ENCODE measurements at places on chromosomes 12 and 14. TPM values are rescaled to one million over a fixed set of nuclear protein-coding genes. Genes with fewer than 3 reads are reported as not detected.

GRCh38 chr14:76115010-76115422 is 36.7 kb upstream of the GPATCH2L start:
- no peak for DNase-seq

The MYO1A gene
- 6.0 TPM for polyA plus RNA-seq

DNA sequence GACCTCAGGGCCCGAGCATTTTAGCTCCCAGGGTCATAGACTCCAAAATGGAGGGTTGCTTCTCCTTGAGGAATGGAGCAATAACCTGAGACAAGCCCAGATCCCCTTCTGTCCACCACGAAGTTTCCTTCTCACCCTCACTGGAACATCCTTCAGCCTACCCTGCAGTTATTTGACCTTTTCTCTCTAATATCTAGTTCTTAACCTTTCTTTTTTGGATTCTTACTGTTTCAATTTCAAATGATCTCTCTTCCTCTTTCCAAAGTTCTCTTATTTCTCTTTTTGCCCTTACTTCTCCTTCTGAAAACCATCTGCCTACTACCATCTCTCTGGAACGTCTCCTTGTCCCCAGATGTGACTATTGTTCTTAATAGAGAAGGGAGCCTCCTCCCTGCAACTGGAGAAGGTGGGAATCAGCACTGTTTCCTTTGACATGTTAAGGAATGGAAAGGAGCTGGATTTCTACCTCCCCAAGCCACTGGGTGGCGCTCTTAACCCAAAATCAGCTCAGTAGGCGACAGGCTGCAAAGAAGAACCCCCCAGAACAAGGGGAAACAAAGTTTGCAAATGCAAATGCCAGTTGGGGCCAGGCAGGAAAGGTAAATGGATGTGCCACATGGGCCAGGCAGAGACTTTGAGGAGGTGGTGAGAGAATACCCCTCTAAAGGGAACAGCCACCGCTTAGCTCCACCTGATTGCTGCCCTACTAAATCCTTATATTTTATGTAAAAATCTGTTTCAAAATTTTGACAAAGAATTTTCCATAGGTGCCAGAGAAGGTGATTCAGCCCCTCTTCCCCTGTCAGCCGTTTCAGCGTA is 22.4 kb upstream of the PDE1B start:
- peak; percentile 23 for DNase-seq

- no peak for DNase-seq
These were observed 2.3 kb downstream of the TBX5 start for GRCh38 chr12:114403690-114404066.

DNA sequence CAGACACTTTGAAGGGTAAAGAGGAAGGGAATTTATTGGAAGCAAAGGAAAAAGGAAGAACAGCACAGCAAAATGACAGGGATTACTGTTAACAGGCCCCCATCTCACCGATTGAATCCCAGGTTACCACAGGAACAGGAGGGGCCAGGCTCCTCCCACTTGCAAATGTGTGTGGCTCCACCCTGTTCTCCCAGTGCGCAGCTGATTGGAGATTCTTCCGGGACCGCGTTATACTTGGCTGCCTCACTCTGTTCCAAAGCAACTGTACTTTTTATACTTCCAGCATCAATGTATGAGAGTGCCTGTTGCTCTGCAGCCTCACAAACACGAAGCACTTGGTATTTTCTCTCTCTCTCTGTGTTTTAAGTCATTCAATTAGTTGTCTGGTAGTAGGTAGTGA is 273.6 kb upstream of the MDGA2 start:
- DNase-seq, result no peak

DNA sequence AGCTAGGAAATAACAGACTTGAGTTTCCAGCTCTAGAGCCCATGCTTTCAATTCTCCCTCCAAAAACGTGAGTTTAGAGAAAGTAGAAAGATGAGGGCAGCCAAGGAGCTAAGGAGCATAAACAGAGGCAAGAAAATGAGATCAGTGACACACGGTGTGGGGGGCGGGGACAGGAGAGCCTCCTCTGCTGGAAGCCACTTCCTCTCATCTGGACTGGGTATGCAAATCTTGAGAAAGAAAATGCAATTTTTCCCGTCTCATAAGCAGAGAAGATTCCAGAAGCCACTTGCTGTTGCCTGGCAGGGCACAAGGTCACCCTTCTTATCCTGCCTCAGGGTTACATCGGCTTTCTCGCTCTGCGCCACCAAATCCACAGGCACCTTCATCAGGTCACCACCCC is 6.0 kb downstream of the OR10P1 start:
- DNase-seq, result no peak

The DCAF4 gene
- 21.1 TPM for polyA plus RNA-seq

DNA sequence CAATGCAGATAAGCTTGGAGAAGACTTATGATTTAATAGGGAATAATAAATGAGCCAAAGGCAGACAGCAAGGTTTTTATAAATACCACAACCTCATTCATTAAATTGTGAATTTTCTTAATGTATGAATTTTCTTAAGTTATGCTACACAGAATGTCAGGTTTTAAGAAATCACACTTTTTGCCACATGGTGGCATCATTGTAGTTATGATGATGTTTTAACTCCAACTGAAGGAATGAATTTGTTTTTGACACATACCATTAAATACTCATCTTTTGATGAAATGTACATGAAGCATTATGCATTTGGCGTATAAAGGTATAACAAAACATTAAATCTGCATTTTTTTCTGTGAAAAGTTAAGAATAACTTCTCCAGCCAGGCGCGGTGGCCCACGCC is 524.1 kb upstream of the FBXO33 start:
- no peak for DNase-seq

DNA sequence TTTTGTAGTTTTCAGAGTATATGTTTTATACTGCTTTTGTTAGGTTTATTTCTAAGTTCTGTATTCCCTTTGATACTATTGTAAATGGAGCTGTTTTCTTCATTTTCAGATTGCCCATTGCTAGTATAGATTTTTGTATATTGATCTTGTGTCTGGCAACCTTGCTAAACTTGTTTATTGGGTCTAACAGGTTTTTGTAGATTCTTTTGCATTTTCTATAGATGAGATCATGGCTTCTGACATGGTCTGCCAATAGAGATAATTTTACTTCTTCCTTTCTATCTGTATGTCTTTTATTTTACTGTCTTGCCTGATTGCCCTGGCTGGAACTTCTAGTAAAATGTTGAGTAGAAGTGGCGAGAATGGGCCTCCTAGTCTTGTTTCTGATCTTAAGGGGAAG is 40.3 kb downstream of the ANKRD9 start:
- DNase-seq, result no peak

The CCDC177 gene
- not detected for polyA plus RNA-seq

- DNase-seq, result peak; percentile 62
These were observed 25.8 kb downstream of the KTN1 start for GRCh38 chr14:55605793-55606192.

The STAT6 gene
- polyA plus RNA-seq, result 68.7 TPM

The EML1 gene
- polyA plus RNA-seq, result 0.59 TPM

The MED13L gene
- 20.5 TPM for polyA plus RNA-seq

DNA sequence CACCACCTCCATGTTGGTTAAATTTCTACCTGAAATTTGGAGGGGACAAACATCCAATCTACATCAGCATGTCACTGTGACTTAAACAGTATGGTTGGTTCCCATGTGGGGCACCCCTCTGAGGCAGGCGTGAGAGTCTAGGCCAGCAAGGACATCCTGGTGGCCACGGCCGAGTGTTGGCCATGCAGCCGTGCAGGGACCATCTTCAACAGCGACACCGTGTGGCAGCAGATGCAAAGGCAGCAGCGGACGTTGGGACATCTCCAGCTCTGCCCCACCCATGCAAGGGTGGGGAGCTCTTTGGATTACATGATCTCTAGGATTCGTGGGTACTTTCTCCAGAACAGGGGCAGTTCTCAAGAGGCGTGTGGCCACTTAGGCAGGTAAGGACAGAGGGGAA is 49.8 kb downstream of the NOC4L start:
- no peak for DNase-seq

DNA sequence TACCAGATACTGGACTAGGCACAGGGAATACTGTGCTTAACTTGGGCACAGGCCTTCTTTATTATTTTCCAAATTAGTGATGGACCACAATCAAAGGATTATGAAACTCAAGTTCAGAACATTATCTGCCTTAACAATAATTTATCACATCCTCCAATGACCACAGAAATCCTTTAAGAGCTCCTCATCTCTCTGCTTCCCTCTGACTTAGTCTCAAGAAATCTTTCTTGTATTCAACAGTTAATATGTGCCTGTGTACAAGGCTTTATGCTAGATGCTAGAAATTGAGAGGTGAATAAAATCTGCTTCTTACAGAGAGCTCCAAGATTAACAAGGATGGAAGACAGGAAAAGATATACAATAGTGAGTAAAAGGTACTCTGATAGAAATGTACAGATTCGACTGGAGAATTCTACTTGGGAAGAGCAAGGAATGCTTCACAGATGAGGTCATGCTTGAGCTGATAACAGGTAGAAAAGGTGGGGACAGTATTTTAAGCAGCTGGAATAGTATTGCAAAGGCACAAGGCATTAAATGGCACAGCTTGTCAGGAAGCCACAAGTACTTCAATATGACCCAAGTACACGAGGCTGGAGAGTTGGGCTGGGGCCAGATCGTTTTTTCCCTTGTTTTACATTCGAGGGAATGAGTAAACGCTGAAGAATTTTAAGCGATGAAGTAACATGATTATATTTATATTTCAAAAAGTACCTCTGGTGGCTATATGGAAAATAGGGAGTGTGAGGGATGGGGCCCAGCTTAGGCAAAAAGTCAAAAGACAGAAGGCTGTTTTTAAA is 55.1 kb upstream of the ARID2 start:
- no peak for DNase-seq

DNA sequence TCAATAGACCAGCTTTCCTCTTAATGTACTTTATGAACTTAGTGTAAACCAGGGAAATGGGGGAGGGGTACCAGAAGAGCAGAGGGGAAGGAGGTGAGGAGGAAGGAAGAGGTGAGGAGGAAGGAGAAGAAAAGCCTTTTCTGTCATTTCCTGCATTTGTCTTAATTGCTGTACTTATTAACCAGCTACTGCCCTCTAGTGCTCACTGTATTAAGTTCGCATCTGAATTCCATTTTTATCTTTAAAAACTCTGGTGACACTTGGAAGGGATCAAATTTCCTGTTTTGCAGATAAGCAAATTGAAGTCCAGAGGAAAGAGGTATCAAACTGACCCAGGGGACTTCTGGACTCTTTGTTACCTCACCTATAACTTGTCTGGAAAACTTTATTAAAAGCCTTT is 22.2 kb downstream of the MANSC1 start:
- peak; percentile 65 for DNase-seq

DNA sequence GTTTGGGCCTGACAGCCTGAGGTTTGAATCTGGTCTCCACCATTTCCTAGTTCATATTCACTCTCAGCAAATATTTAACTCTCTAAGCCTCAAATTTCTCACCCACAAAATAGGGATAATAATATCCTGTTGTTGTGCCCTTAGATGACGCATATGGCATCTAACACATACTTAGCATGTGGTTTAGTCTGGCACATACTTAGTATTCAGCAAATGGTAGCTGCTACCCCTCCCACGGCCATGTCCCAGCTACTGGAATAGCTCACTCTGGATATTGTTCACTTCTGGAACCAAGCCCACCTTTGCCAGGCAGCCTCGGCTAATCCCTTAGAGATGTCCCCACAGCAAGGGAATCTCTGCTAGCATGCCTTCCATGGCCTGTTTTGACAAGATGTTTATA is 53.3 kb downstream of the BICD1 start:
- no peak for DNase-seq

The POTEM gene
- polyA plus RNA-seq, result not detected

GRCh38 chr12:88145567-88146505 is 3.7 kb downstream of the TMTC3 start:
- no peak for DNase-seq

The ASPG gene
- not detected for polyA plus RNA-seq

The GALNT6 gene
- polyA plus RNA-seq, result 0.78 TPM

The KLRK1 gene
- not detected for polyA plus RNA-seq

GRCh38 chr12:119113496-119113986 is 65.2 kb upstream of the HSPB8 start:
- no peak for DNase-seq

GRCh38 chr14:33922125-33922524 is 28.7 kb downstream of the EGLN3 start:
- no peak for DNase-seq

The CD163L1 gene
- polyA plus RNA-seq, result 3.1 TPM

- no peak for DNase-seq
These were observed 356.7 kb upstream of the DIO2 start for GRCh38 chr14:80567905-80568536.

DNA sequence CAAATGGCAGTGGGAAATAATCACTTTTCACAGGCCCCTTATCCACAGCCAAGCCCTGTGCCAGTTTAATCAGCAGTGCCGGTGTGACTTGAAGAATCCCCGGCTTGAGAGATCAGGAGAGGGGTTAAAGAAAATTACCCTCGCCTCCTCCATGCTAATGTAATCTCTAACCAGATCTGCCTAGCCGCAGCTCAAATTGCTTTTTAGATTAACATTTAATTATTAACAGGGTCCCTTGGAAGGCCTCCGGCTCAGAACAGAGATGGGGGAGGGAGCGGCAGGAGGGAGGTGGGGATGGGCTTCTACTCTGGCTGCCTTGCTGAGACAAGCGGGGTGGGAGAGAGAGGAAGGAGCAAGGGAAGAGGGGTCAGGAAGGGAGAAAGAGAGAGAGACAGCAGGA is 24.0 kb downstream of the FAM222A start:
- peak; percentile 70 for DNase-seq

GRCh38 chr12:54030889-54031471 is 1.9 kb upstream of the HOXC5 start:
- DNase-seq, result no peak
